Fibroblast of lung (primary cell): ENCODE measurements at places on chromosomes 12 and 14. TPM values are rescaled to one million over a fixed set of nuclear protein-coding genes. Genes with fewer than 3 reads are reported as not detected.

LGMN gene
- 22.3 and 22.6 TPM in 2 replicates for total RNA-seq

ZCRB1 gene
- 31.2 and 32.1 TPM in 2 replicates for total RNA-seq

CDC42BPB gene
- total RNA-seq: 66.8 and 98.3 TPM in 2 replicates

LUM gene
- 217 and 240 TPM in 2 replicates for total RNA-seq

DPPA3 gene
- not detected in 2 replicates for total RNA-seq

SGPP1 gene
- total RNA-seq: 24.7 and 42.1 TPM in 2 replicates

ASCL1 gene
- total RNA-seq: not detected in 2 replicates

RASSF9 gene
- 0.33 and 0.77 TPM in 2 replicates for total RNA-seq

DIO3 gene
- 0.17 and 1.0 TPM in 2 replicates for total RNA-seq

CD163L1 gene
- total RNA-seq: 0.33 TPM in 1 of 2 replicates, not detected in the other

AICDA gene
- total RNA-seq: not detected in 2 replicates

GPRC5A gene
- 2.3 and 4.8 TPM in 2 replicates for total RNA-seq

SMIM41 gene
- 2.0 and 2.1 TPM in 2 replicates for total RNA-seq

BCAT1 gene
- 93.7 and 162 TPM in 2 replicates for total RNA-seq

CCDC88C gene
- 0.17 and 0.51 TPM in 2 replicates for total RNA-seq

PDZRN4 gene
- total RNA-seq: not detected in 2 replicates
